AG20443 (cell line): ENCODE measurements at places on chromosomes 12 and 14.

DNA sequence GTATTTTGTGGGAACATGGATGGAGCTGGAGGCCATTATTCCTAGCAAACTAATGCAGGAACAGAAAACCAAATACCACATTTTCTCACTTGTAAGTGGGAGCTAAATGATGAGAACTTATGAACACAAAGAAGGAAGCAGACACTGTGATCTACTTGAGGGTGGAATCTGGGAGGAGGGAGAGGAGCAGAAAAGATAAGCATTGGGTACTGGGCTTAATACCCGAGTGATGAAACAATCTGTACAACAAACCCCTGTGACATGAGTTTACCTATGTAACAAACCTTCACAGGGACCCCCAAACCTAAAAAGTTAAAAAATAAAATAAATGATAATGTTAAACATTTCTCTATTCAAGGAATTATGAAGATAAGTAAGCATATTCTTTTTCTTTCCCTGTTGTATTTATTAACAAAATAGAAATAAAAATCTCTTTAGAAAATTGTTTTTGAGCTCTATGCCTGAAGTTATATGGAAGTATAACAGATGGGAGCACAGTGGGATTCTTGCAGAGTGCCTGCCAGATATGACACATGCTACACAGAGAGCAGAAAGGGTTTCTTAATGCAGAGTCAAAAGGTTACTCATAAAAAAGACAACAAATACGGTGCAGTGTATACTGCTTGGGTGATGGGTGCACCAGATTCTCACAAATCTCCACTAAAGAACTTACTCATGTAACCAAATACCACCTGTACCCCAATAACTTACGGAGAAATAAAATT lies 52.0 kb upstream of the SYNE2 start:
- DNase-seq, result no peak

DNA sequence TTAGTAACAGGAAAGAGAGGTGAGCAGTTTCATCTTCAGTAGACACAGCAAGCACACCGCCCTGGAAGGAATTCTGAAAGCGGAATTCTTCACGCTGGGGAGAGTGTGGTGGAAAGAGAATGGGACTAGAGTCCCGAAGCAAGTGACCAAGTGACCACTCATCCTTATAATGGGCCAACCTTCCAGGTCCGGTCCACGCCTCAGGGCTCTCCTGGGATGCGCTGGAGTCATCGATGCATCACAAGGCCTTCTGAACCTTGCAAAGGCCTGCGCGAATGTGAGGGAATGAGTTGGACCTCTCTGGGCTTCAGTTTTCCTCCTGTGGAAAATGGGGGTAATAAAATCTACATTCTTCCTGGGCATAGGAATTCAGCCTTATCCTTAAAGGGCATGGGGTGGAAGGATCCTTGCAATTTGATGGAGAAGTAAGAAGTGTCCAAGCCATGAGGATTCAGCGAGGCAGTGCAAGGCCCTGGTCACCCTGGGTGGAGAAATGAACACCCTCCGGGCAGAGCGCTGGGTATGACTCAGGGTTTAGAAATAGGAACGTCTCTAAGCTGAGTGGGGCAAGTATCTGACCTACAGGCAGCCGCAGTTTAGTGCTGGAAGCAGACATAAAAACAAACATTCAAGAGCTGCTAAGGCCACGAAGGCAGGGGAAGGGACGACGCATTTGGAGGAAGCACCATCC lies 97.7 kb downstream of the SETD3 start:
- DNase-seq, result no peak

GRCh38 chr14:85947461-85948139 lies 417.7 kb downstream of the FLRT2 start:
- DNase-seq, result no peak

DNA sequence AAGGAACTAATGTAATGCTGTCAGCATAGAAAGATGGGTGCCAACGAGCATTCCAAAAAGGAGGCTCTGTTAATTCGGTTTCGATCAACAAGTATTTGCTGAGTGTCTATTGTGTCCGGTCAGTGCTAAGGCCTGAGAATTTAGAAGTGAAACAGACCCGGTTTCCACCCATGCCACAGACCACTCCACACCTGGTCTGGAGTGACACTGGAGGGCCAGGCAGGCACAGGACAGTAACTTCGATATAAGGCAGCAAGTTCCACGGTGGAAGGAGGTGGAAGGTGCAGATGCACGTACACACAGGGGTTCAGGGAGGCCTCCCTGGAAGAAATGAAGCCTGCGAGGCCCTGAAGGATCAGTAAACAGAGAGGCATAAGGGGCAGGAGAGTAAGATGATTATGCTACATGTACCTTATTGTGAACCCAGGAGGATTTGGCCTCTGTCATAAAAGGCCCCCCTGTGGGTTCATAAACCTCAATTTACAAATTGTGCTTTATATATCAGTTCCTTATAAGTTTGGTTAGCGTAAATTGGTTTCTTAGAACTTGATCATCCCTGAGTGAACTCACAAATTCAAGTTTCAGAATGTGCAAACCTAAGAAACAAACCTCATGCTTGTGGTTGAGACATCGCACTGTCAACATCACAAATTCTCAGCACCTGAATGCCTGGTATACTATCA lies 25.9 kb downstream of the SSH1 start:
- no peak for DNase-seq
